ENCODE measurements at places on chromosomes 1 and 21.

GRCh38 chr1:181135437-181135731 is 46.9 kb downstream of the IER5 start:
- DNase-seq, result no peak

- no peak for DNase-seq
Measured at GRCh38 chr1:230986976-230987375, 8.1 kb downstream of the ARV1 start.

- DNase-seq, result no peak
Measured at GRCh38 chr1:155982106-155982505, 3.8 kb upstream of the ARHGEF2 start.

DNA sequence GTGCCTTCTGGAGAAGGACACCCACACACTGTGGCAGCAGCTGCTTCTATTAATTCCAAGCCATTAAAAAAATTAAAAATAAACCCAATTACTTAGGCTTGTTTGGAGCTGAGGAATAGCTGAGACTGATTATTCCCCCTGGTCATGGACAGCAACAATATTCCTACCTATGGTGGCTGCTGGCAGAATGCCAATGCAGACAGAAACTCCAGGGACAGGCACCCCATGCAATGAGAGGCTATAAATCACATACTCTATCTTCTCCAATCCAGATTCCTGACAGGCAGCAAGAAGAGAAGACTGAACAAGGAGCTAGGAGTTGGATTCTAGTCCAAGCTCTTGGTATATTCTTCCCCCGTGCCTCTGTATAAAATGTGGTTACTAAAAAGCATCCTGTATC is 275.4 kb upstream of the BEND5 start:
- DNase-seq, result no peak

DNA sequence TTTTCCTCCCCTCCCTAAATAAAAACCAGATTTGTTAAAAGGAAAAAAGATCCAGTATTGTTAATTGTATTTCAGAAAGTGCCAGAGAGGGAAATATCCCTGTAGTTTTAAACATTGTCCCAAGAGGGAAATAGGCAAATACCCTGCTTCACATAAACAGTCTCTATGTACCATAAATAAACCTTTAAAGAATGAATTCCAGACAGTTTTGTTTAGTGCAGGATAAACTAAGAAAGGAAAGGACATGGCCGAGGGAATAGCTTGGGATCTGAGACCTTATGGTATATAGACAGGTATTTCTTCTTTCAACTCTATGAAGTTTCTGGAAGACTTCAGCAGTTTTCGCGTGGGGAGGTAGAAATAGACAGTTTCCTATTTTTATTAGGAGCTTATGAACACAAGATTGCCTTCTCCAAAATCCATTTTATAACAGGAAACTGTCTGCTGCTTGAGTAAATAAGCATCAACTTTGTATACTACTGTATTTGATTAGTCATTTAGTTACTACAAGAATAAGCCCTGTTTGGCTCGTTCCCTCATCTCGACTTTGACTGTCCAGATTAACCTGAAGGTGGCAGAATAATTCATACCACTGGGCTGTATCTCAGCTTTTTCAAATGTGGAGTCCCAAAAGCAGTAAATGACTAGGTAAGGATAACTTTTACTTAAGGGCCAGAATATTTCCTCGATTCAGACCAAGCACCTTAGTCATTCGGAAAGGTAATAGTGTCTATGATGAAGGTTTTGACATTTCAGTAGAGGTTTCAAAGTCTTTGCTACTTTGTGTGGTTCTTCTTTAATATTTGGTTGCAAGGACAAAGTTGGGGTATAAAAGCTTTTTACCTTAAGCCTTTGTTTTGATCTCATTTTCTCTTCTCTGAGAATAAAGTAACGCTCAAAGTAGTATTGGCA is 177.5 kb downstream of the VPS13D start:
- no peak for DNase-seq

DNA sequence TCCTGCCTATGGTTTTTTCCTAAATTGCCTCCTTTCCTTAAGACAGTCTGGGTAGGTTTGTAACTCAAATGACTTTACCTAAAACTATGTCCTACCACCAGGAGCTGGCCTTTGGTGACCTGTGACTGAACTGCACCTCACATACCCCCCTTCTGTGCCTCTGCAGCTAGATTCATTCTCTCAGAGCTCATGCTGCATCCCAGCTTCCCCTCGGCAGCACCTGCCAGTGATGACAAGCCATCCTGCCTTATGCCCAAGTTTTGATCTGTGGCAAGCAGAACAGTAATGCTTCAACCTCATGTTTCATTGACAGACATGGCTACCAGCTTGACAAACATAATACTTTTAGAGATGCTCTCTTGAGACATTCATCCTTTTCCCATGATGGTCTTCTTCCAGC is 141.9 kb downstream of the TSEN15 start:
- no peak for DNase-seq

- DNase-seq, result no peak
Measured at GRCh38 chr21:15062606-15062965, 2.2 kb downstream of the NRIP1 start.

DNA sequence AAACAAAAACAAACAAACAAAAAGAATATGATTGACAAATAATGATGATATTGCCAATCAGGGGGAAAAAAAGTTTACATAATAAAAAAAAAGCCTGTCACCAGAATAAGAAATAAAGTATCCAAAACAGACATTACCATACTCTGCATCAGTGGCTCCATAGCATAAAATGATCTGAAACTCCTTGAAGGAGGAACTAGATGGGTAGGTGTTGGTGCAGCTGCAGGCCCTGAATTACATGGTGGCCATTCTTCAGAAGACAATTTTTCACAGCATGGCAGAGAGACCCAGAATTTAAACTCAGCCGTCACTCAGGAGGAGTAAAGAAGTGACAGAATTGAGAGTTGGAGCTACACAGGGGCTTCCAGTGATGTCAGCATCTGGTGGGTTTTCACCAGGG is 60.2 kb downstream of the GLUL start:
- DNase-seq, result no peak

- no peak for DNase-seq
Measured at GRCh38 chr1:4653796-4654725, at the start of gene AJAP1. TSS of gene AJAP1 (plus strand) at chr1:4654609. CDS start at chr1:4655426, 817 bp downstream.

- DNase-seq, result no peak
Measured at GRCh38 chr1:154735061-154735803, 127.2 kb upstream of the ADAR start.

GRCh38 chr1:236052232-236052993 is 12.5 kb downstream of the NID1 start:
- DNase-seq, result peak; percentile 50

- DNase-seq, result no peak
Measured at GRCh38 chr1:92123868-92124267, 43.7 kb downstream of the BTBD8 start.

GRCh38 chr21:21196087-21196486 is 197.9 kb downstream of the NCAM2 start:
- DNase-seq, result no peak

GRCh38 chr1:211833174-211833820 is 2.7 kb upstream of the LPGAT1 start:
- DNase-seq, result no peak

- DNase-seq, result no peak
Measured at GRCh38 chr1:156162430-156163037, 9.1 kb downstream of the SEMA4A start.

GRCh38 chr1:14763977-14764376 is 165.5 kb downstream of the KAZN start:
- DNase-seq, result no peak

DNA sequence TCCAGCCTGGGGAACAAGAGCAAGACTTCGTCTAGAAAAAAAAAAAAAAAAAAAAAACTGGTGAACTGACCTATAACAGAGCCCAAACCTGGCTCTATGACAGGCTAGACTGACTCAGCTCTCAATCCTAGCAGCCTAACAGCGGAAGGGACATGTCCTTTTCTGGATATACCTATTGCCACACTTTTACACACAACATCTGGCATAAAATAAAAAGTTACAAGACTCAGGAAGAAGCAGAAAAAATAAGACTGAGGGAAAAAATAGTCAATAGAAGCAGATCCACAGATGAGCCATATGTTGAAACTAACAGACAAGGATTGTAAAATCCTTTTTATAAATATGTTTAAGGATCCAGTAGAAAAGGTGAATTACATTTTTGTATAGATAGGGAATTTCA is 57.5 kb upstream of the IPO9 start:
- DNase-seq, result no peak

- DNase-seq, result no peak
Measured at GRCh38 chr1:212614453-212615200, 6.1 kb downstream of the ATF3 start.

DNA sequence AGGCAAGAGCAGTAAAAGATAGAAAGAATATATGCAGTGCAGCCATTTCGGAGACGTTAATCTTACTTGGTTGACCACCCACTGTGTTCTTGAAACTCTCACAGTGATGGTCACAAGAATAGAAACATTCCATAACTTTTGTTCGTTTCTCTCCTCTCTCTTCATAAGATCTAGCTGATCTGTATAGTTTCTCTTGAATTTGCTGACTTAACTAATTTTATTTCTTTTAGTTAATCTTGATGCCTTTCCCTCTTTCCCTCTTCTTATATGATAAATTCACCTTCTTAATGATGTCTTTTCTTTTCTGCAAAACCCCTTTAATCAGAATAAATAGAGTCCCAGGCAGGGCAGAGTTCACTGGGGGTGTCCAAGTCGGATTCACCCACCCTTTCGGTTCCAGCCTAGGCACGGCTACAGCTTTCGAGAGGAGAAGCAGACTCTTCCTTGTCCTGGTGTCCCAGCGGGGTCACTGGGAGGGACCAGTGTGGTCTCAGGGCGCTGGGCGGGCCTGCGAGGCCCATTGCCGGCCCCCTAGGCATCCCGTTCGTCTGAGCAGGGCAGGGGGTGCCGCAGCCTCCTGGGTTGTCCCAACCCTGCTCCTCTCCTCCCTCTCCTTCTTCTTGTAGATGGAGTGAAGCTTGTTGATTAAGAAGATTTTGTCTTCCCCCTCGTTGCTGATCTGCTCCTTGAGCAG is 39.8 kb downstream of the ZNF691 start:
- no peak for DNase-seq

DNA sequence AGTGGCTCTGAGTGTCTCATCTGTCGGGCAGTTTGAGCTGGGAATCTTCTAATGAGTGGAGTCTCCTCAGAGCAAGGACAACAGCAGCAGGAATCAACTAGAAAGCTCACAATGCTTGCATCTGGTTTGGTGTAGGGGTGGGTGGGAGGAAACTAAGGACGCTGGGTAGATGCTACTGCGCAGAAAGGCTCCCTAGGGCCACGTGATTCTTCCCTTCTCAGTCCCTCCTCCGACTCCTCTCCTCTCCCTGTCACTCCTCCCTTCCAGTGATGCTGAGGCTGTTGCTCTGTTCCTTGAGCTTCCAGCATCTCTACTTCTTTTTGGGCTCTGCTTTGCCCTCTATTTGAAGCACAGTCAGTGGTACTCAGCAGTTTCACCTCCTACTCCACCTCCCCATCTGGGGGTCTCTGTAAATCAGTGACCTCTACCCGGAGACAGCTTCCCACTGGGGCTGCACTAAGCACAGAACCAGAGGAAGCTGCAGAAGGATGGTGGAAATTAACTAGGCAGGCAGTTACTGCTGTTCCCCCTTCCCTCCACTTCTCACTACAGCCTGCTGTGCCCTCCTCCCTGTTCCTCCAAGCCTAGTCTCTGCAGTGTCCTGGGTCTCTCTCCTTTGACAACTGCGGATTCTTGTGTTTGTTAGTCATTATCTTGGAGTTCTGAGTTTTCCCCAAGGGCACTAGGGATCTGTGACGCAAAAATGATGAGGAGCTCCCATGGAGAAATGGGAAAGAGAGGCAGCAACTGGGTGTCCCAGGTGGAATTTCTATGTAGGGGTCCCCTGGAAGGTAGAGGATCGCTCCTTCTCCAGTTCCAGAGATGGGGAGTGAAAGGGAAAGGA is 5.8 kb downstream of the LINGO4 start:
- DNase-seq, result peak; percentile 10

- no peak for DNase-seq
Measured at GRCh38 chr1:107010582-107010981, 45.9 kb upstream of the PRMT6 start.

GRCh38 chr1:81670286-81670685 is 130.4 kb upstream of the ADGRL2 start:
- DNase-seq, result peak; percentile 82

DNA sequence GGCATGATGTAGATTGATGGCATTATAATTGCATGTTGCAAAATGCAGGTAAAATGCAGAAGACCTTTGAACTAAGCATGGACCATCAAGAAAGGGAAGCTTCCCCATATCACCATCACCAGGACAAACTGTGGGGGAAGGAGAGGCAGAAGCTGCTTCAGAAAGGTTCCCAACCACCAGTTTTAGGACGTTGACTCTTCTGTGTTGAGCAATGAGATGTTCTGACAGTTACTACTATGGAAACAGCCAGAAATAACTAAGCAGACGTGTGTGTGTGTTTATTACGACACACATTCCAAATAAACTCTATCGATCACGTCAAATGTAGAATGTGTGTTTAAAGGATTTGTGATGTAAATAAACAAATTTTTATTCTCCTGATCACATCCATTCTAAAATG is 110.2 kb upstream of the PLD5 start:
- no peak for DNase-seq

DNA sequence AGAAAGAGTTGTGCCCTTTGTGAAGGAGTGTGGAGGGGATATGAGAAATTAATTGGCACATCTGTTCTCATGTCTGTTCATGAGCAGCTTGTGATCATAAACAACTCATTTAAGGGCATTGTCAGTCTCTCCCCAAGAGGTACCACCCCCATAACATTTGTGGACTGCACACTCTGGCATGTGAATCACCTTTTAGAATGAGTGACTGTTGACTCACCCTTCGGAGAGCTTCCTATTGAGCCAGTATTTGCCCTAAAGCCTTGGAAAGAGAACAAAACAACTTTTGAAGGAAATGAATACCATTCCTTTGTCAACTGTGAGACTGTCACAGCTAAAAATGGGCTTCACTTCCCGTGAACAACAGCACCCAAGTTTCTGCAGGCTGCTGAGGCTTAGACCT is 27.5 kb upstream of the MYSM1 start:
- no peak for DNase-seq

DNA sequence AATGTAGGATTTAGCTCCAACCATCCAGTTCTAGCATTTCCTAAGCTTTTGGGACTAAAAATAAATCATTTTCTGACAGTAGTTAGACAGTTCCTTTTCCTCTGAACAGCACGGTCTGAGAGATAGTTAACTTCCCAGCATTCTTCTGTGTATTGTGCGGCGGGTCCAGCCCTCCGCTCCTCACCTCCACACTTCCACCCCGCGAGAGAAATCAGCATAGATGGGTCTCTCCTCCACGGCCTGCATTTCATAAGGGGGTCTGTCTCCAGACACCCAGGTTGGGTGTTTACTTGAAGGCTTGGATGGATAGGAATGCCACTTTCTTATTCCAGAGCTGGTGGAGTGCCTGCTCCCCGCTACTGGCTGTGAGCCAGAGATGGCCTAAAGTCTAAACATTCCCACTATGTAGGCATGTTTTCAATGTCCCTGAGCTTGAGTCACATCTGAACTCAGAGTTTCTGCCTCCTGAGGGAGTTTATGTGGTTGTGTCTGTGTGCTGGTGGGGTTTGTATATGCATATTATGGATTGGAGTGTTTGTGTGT is 38.0 kb upstream of the PPP2R5A start:
- DNase-seq, result no peak

DNA sequence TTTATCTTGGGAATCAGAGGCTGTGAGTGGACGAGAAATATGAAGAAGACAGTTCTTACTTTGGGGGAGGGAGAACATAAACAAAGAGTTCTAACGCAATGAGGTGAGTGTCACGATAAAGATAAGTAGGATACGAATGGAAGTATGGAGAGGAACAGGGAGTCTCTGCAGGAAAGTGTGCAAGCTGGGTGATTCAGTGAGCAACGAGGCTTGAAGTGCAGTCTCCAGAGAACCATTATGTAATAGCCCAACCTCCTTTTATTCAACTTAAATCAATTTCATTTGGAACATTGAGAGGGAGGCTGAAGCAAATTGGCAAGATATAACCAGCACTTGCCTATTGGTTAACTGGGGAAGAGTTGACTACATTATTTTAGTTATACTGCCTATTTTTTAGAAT is 99.3 kb upstream of the PLD5 start:
- DNase-seq, result no peak

All from sigmoid colon (tissue), 7 donors.